ENCODE measurements at places on chromosomes 12 and 14.
A peak's percentile ranks its signal among the peaks of the same experiment; 100 is the strongest.

GRCh38 chr14:77812028-77812427 lies 12.1 kb downstream of the ADCK1 start:
- DNase-seq: no peak

DNA sequence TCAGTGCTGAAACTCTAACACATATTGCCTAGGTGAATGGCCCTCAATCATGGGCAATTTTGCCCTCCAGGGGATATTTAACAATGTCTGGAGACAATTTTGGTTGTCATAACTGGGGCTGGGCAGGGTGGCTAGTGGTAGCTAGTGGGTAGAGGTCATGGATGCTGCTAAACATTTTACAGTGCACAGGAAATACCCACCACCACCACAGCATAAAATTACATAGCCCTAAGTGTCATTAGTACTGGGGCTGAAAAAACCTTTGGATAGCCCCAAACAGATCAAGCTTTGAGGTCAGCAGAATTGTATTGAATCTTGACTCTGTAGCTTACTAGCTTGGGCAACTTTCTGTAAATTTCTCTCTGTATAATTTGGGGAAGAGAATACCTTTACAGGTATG lies 758.0 kb downstream of the BCL11B start:
- DNase-seq: no peak

- DNase-seq: no peak
These were observed 124.5 kb downstream of the CALM1 start for GRCh38 chr14:90521084-90521929.

DNA sequence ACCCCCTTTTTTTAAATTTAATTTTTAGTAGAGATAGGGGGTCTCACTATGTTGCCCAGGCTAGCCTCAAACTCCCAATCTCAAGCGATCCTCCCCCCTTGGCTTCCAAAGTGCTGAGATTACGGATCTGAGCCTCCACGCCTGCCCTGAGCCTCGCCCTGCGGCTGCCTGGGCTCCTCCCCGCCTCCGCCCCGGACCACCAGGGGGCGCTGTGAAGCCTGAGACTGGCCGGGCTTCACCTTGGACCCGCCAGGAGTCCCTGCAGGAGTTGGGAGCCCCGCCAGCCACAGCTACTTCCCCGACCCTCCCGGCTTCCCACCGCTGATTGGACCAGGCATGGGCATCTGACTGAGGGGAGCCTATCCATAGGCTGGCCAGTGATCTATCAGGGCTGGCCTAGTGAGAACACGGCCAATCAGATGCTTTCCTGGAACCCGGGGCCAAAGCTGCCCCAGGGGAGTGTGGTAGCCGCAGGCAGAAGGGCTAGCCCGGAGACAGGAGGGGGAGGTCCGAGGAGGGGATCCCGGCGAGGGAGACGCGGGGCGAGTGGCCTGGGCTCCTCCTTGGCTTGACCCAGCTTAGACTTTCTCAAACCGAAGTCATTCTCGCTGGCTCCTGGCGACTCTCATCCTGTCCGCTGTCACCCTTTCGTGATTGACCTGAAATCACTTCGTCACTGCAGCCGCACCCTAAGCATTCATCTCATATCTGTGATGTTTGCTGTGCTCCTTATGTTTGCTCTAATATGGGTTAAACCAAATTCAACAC lies 15.1 kb upstream of the ANKRD9 start:
- DNase-seq: peak; percentile 89

DNA sequence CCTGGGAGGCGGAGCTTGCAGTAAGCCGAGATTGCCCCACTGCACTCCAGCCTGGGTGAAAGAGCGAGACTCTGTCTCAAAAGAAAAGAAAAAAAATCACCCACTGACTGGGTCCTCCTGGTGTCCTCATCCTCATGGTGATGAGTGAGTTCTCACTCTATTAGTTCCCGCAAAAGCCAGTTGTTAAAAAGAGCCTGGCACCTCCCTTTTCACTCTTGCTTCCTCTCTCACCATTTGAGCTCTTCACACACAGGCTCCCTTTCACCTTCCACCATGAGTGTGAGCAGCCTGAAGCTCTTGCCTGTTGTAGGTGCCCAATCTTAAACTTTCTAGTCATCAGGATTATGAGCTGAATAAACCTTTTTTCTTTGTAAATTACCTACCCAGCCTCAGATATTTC lies 176.4 kb downstream of the SLC38A4 start:
- DNase-seq: no peak

GRCh38 chr14:54166049-54166950 lies 209.7 kb upstream of the BMP4 start:
- no peak for DNase-seq

GRCh38 chr12:99619389-99620158 lies 28.0 kb upstream of the GARIN6 start:
- no peak for DNase-seq

DNA sequence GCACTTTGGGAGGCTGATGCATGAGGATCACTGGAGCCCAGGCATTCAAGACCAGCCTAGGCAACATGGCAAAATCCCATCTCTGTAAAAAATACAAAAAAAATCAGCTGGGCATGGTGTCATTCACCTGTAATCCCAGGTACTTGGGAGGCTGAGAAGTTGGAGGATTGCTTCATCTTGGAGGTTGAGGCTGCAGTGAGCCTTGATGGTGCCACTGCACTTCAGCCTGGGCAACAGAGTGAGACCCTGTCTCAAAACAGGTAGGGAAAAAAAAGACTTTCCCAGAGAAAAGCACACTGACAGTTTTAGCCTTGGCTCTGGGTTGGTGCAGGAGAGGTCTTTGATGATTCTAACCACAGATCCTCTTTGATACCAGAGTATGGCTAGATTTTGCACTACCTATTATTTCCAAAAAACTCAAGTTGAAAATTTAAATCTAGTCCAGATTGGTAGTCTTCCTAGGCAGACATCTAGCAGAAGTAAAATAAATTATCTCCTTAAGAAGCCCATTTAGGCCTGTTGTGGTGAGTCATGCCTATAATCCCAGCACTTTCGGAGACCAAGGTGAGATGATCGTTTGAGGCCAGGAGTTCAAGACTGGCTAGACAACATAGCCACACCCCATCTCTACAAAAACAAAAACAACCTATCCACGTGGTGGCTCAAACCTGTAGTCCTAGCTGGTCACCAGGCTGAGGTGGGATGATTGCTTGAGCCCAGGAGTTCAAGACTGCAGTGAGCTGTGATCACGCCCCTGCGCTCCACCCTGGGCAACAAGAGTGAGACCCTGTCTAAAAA lies 18.6 kb downstream of the LARP4 start:
- DNase-seq: no peak

DNA sequence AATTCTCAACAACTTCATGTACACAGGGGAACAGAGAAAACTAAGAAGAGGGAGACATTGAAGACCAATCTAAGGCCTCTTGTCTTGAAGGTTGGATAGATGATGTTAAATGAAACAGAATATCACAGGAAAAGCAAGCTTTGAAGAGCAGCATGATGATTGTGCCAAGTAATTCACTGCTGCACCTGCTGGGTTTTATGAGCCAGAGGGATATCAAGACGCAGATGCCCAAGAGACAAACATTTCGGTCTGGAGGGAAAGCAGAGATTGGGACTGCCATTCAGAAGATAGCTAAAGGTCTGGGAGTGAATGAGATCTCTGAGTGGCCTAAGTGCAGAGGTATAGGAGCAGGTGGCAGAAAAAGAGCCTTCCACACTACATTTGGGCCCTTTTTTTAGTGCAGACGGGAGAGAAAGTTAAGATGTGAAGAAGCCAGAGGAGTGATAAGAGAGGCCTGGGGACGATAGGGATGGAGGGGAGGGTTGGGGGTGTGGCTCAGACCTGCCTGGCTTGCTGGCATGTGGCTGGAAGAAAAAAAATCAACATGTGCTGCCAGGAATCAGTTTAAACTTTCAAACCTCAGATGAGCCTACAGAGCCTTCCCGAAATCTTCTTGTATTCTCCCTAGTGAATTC lies 200.6 kb downstream of the AEBP2 start:
- DNase-seq: no peak

- peak; percentile 20 for DNase-seq
These were observed 24.9 kb downstream of the SLC6A12 start for GRCh38 chr12:188910-189621.
